ENCODE measurements at places on chromosomes 16 and 17. TPM values are rescaled to one million over a fixed set of nuclear protein-coding genes. Genes with fewer than 3 reads are reported as not detected.

GRCh38 chr16:50836121-50836621 is 94.3 kb downstream of the CYLD start:
- DNase-seq, result no peak

GRCh38 chr17:4617090-4617489 is 24.4 kb downstream of the ALOX15 start:
- no peak for DNase-seq

DNA sequence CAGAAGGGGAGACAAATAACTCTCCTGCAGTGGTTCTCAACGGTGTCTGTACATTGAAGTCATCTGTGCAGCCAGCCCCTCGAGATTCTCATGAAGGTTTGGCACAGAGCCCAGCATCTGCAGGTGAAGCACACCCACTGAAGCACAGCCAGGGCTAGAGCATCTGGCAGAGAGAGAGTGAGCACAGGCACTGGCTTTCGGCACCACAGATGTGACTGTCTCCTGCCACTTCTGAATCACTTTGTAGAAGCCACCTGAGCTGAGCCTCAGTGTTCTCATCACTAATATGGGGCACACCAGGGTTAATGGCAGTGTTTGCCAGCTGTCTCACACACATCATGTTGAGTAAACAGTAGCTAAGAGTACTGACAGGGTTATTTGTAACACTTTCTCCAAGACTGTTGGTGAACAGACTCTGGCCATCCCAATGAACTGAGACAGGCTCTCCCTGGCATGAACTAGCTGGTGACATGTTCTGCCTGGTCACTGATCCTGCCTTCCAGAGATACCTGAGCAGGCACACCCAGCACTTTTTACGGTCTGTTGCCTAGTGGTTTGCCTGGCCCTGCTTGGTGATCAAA is 10.9 kb downstream of the HSPB9 start:
- no peak for DNase-seq

DNA sequence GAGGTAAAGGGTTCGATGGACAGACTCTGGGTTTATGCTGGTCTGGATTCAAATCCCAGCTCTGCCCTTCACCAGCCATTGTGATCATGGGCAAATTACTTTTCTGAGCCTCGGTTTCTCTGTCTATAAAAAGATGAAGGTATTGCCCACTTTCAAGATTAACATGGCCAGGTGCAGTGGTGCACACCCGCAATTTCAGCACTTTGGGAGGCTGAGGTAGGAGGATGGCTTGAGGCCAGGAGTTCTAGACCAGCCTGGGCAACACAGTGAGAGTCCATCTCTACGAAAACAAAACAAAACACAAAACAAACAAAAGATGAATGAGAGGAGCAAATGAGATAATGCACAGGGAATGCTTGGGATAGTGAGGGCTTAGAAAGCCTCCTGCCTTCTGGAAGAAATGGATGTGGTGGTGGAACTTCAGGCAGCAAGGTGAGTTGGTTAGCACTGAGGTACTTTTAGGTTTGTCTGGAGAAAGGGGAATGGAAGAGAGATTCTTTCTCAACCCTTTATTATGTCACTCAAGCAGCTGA is 8.5 kb downstream of the ADGRG3 start:
- no peak for DNase-seq

Gene TBC1D3C
- 3.3 TPM for polyA plus RNA-seq

DNA sequence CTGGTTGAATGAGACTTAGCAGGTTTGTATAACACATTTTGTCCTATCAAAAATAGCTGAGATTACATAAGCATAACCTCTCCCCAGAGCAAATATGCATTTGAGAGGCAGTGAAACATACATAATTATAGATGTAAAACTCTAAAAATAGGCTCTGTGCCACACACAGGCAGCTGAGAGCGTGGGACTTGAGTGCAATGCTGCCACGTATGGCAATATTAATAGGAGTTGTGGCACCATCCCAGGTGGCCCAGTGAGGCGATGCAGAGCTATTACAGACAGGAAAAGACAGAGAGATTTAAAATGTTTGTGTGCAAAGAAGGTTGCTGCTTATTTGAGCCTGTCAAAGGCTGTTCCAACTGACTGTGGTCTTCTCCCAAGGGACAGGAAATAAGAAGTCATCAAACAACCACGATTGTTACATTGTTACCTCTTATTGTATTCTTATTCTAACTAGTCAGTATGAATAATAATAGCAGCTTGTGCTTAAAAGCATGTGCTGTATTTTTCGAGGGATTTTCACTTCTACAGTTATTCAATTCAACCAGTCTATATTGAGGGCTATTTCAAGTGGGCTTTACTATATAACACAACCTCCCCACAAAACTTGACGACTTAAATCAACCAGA is 116.5 kb downstream of the SALL1 start:
- DNase-seq, result no peak

DNA sequence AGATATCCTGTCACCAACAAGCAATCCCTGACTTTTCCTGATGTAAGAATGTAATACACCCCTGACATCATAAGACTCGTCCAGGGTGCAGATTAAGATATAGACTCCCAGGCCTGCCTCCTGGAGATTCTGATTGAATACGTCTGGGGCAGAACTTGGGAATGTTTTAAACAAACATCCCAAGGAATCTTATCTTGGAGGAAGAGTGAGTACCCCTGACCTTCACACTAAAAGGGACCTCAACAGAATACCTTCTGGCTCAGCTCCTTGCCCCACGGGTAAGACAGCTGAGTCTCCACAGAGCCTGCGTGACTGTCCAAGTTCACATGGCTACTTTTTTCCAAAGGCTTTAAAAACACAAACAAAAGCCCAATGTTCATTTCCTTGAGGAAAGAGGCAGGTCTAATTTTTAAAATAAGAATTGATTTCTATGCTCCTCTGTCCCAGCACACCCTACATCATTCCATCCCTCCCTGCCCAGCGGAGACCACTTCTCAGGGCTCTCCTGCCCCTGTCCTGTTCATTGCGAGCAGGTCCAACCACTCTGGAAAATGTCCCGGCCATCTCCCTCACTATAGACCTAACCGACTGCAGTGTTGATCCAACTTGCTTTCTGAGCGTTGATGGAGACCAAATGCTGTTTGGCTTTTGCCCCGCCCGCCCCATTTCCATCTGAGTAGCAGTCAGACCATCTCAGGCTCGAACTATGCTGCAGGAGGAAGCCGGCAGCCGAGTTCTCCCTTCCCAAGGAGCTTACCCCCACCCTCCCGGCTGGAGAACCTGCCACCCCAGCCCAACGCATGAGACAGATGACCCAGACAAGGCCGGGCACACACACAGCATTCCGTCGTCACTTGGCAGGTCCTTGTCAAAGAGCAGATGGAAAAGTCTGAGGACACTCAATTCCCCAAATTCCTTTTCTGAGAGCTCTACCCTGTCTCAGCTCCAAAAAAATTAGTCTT is 44.1 kb upstream of the MYH10 start:
- DNase-seq, result peak; percentile 55

DNA sequence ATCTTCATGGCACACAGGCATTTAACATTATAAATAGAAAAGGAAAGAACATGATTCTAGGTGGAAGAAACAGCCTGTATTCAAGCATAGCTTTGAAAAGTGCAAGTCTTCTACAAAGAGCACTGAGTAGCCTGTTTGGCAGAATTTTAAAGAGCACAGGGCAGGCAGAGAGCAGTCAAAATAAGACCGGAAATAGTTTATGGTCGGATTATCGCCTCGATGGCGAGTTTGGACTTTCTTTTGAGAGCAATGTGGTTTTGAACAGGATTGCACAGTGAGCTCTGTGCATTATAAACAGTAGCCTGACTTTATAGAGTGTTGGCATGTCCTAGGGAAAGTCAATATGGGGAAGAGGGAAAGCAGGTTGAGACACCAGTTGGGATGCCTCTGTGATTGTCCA is 6.2 kb upstream of the TMEM100 start:
- DNase-seq, result no peak

Gene MT1F
- 46.6 TPM for polyA plus RNA-seq

Gene CORO1A
- polyA plus RNA-seq, result 16.0 TPM

GRCh38 chr17:35252651-35253050 is 9.8 kb downstream of the SLFN5 start:
- no peak for DNase-seq

Gene KRT24
- not detected for polyA plus RNA-seq

GRCh38 chr16:62927122-62927521 is 890.9 kb upstream of the CDH8 start:
- no peak for DNase-seq

- no peak for DNase-seq
These were observed at the start of gene CD300C for GRCh38 chr17:74545843-74546230. Gene CD300C (minus strand): TSS chr17:74546115. CDS start chr17:74545782, 333 bp downstream.

GRCh38 chr17:63701868-63702720 is 2.2 kb upstream of the LIMD2 start:
- DNase-seq, result no peak

DNA sequence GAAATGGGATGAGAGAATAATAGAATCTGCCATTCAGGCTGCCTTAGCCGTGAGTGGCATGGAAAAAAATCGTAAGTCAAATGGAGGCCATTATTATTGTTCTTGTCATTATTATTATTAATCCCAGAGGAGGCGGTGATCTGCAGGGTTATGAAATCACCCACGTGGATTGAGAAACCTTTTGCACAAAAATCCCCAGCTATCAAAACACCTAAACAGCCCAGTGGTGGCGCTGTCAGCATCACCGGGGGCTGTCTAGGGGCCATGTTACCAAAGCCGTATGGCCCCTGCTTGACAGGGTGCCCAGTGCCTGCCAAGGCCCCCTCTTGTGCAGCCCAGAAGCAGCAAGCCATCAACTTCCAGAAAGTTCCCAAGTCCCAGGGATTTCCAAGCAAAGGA is 25.2 kb downstream of the CNGB1 start:
- no peak for DNase-seq

DNA sequence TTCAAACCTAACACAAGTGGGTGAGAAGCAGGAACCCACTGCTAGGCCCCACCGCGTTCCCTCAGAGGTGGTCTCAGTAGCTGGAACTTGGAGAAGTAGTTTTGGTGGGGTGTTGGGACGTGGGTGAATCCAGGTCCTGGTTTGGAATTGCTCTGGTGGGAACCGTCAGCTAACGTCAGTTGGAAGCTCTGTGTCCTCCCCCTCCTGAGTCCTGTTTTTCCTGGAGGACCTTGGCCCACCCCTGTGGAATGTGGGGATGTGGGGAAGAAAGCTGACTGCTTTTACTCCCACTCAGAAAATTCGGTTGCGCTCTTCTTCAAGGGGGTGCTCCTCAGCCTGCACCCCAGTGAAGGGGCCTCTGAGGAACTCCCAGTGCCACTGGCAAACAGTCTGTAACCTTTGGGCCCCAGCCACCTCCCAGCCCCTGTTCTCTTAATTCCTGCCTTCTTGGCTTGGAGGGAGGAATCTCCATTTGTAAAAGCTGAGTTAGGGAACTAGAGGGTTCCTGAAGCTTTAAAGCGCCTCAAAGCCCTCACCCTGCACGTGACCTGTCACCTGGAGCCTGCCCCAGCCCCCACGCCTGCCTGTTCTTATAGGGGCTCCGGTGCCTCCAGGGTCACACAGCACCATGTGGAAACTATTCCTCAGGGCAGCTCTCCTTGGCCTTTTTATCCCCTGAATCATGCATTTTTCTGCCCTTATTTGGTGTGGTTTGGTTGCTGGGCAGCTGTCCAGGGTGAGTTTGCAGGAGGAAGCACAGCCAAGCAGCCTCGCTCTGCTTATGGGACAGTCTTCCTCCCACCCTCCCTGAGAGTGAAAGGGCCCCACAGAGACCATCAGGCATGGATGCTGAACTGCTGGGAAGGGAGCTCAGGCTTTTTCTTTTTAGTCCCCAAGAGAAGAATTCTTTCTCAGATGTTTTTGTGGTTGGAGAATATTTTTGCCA is 16.2 kb upstream of the NAGLU start:
- peak; percentile 80 for DNase-seq

DNA sequence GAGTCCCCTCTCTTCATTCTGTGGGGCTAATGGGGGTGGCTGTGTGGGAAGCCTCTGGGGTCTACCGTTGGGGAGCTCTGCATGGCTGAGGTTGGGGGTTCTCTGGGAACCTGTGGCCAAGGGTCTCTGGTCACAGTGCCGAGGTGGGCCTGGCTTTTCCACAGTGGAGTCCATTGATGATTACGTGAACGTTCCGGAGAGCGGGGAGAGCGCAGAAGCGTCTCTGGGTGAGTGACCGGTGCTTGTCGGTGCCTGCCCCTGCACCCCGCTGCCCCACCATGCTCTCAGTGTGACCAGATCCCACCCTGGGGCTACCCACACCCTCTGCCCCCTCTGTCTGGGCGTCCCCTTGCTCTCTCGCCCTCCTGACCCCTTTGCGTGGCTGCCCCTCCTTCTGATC is 4.5 kb downstream of the LAT start:
- no peak for DNase-seq

GRCh38 chr17:79949656-79950209 is 85.9 kb downstream of the TBC1D16 start:
- no peak for DNase-seq

DNA sequence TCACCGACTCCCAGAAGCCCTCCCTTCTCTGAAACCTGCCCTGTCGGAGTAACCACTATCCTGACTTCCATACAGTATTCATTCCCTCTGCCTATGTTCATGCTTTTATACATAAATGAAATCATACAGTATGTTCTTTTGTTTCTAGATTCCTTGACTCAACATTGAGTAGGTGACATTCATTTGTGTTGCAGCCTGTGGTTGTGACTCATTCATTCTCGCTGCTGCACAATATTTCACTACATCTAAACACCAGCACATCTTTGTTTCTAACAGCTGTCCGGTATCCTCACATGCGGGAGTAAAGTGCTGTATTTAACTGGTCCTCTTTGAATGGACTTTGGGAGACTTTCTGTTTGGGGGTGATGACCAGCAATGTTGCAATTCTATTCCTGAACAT is 135.0 kb upstream of the FOXF1 start:
- DNase-seq, result no peak

DNA sequence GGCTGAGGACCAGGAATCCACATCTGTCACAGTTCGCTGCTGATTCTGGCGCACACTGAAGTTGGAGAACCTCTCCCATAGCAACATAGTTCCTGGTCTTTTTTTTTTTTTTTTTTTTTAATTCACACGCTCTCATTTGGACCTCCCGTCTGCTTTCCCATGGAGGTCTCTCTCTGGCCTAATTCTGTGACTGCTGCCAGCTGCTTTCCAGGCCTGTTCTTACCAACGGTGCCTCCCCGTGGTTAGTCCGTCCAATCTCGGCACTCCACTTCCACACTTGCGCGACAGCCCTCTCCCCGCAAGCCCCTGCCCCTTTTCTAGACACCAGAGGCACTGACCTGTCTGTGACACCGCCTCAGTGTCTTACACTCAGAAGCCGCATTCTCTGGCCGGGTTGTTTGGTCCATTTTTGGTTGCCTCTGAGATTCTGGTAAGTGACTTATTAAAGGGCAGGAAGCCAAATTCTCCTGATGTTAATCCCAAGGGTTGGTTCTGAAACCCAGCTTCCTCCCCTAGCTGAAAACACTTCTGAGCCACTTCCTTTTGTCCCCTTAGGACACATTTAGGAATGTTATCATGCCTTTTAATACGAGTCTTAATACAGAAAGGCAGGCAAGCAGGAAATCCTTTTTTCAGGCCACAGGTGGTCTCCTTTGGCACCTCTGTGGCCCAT is 1.1 kb upstream of the AKTIP start:
- DNase-seq, result peak; percentile 55

Gene TMEM92
- 0.66 TPM for polyA plus RNA-seq

Data from left renal pelvis (tissue), 4 donors.